Transverse colon (tissue), 4 donors: ENCODE measurements at places on chromosomes 3 and 15.

DNA sequence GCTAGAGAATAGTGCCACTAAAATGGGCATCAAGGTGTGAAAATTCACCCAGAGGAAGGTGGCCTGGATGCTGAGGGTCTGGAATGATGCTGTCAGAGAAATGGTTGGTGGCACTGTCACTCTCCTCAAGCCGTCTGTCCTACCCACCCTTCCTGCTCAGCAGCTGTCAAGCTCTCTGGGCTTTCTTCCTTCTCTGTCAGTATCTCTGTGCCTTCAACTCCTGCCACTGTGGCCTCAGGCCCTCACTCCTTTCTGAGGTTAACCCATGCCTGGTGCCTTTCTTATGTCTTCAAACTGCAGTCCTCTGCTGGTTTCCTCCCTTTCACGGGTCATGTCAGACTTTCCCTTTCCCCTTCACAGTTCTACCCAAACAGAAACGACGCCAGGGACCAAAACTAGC, 4.4 kb downstream of the MYO5C start:
- DNase-seq, result no peak

DNA sequence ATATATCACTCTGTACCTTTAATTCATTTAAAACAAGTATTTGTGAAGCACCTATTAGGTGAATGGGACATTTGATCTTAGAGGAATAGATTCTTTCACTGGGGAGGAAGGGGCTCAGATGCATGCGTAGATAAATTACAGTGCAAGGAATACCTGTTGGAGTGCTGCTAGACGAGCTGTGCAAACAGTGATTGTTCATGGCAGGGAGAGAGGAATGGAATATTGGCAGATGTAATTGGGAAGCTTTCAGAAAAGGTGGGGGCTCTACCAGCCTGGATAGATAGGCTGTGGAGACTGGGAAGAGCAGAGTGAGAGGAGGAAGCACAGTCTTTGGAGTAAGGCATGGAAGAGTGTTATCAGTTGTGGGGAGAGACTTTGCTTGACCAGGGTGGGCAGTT, 116.8 kb downstream of the AKAP13 start:
- no peak for DNase-seq

DNA sequence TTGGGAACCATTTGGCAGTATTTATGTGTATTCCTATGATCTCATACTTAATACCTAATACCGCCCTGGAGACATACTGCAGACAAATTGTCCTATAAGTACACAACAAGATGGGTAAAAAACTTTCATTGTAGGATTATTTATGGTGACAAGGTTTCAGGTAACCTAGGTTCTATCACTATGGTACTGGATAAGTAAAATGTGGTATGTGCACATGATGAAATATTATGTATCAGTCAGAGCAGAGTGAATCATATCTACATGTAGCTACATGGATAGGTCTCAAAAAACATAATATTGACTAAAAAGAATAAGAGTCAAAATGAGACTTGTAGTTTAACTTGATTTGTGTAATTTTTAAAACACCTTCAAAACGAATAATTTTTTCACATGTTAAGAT, 147.8 kb downstream of the LEKR1 start:
- no peak for DNase-seq

- peak; percentile 75 for DNase-seq
Measured at GRCh38 chr15:73982222-73982962, 9.7 kb downstream of the STOML1 start.

- DNase-seq, result peak; percentile 75
Measured at GRCh38 chr3:49020330-49021212, 1.4 kb upstream of the NDUFAF3 start.

DNA sequence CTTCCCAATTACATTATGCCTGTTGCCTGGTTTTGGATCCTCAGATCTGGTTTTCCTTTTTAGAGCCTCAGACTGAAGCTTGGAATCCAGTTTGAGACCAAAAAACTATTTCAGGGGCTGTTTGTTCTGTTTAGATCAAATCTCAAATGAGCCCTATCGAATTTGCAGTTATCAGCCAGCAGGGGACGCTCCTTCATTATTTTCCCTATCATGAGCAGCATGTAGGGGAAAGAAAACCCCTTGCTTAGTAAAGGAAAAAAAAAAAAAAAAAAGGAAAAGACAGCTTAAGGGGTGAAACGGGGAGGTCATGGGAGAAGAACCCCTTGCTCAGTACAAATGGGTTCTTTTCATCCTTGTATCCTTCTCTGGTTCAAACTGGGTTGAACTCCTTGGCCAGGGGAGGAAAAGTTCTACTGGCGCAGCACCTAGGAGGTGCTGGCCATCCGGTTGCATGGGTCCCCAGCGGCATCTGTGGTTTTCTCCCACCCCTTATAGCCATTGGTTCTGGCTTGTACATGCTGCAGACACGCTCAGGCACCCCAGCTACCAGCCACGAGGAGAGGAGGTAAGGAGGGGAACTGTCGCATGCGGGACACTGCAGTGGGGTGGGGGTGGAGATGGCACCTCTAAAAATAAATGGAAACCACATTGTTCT, 1375.1 kb upstream of the ALCAM start:
- DNase-seq, result no peak

DNA sequence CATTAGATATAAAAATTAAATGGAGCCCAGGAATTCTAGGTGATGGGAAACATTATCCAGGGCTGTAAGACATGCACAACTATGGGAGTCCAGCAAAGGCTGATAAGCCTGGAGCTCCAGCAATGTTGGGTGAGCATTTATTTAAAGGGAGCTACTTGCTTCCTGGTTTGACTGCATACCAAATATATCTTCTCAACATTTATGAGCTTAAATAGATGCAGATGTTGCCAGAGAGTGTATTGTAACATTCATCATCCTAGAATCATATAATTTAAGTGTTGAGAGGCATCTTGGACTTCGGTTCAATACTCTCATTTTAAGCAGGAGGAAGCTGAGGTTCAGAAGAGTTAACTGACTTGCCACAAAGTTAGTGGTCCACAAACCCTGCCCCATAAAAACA, 12.2 kb upstream of the POLR2M start:
- no peak for DNase-seq

GRCh38 chr15:39788800-39789565, 6.3 kb upstream of the FSIP1 start:
- DNase-seq, result no peak

GRCh38 chr15:82849556-82850512, 40.4 kb downstream of the WHAMM start:
- DNase-seq, result peak; percentile 81

DNA sequence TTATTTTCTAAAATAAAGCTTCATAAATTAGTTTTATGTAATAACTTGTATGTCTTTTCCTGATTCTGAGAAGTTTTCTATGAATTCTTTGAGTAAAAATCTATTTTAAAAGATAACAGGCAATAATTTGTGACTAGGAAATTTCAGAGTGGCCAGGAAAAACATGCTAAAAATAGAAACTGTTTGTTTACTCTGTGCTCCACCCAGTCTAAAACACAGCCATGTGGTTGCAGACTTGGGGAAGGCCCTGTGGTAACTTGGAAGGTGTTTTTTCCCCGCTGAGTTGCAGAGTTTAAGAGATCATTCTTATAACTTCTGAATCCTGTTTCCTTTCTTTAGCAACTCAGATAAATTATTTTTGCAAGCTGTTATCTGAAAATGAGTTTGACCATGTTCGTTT, 21.9 kb downstream of the PLCL2 start:
- DNase-seq, result peak; percentile 40

- DNase-seq, result peak; percentile 10
Measured at GRCh38 chr3:59573911-59574310, 524.1 kb upstream of the CFAP20DC start.

DNA sequence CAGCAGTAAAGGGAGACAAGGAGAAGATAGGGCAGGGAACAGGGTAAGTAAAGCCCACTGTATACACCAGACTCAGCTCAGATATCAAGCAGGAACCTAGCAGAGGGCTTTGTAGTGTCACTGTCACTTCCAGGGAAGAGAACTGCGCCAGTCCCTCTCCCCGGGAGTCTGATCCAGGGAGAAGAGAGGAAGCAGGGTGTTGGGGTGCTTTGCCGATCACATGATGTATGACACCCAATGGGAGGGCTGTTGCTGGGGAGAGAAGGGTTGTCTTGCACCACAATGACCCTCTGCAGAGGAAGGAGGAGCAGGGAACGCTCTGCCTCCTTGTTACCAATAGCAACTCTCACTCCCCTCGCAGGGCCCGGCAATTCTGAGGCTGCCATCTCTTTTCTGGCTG, 147.2 kb upstream of the SLC2A2 start:
- DNase-seq, result no peak

GRCh38 chr3:121974601-121975111, 47.4 kb downstream of the ILDR1 start:
- no peak for DNase-seq

GRCh38 chr15:67002368-67002767, 63.0 kb upstream of the SMAD3 start:
- no peak for DNase-seq

GRCh38 chr3:48301800-48302166, 31.7 kb downstream of the SPINK8 start:
- DNase-seq, result peak; percentile 64

DNA sequence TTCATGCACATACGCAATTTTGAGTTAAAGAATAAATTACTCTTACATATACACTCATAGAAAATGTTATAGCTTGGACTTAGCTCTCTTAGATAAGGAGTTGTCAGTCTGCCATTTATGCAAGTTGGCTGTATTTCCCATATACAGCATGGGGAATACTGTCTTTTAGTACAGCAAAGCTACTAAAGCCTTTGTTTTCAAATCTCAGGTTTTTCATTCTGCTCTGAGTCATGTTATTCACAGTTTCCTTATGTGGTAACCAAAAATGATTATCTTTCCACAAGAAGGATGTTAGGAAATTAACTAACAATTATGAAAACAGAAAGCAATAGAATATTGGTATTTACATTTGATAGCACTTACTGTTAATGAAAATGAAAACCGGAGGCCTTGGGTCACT, 4.3 kb upstream of the TIPARP start:
- DNase-seq, result no peak

- DNase-seq, result no peak
Measured at GRCh38 chr15:65404186-65404872, 18.4 kb downstream of the IGDCC4 start.

GRCh38 chr3:190531406-190531805, 17.5 kb downstream of the IL1RAP start:
- DNase-seq, result no peak

DNA sequence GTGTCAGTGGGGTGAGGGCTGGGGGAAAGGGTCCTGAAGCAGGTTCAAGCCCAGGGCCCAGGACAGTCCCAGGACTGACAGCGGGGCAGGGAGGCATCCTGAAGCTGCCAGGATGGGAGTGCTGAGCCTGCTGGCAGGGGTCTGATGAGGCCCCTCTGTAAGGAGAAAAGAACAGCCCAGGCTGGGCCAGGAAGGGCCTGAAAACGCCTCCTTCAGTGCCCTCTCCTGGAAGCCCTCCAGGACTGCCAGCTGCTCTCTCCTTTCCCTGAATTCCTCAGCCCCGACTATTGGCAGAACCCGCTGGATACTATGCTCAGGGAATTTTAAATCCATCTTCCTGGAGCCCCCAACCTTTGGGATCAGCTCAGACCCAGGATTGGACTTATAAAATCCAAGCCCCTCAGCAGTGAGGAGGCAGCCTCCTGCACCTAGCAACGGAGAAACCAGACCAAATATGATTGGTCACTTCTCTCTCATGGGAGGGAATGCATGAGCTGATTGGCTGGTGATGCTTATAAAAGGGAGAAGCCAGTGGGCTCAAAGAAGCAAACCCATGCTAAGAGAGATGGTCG, 203.5 kb upstream of the LINGO1 start:
- no peak for DNase-seq

- DNase-seq, result no peak
Measured at GRCh38 chr15:101086394-101087171, 165.3 kb downstream of the CHSY1 start.

DNA sequence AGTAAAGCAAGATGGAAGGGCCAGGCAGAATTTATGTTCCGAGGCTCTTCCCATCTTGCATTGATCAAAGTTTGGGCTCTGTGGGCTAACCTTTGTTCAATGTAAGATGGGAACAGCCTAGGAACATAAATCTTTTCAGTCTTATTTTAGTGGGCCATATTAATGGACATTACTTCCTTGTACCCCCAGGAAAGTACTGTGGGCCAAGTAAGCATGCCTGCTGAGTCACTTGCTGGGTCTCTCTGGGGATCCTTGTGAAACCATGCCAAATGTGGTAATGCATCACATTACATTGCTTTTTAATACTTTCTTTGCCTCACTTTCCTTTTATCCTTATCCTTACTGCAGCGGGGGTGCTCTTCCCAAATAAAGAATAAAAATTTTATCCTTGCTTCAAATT, 349.5 kb upstream of the POU1F1 start:
- no peak for DNase-seq

DNA sequence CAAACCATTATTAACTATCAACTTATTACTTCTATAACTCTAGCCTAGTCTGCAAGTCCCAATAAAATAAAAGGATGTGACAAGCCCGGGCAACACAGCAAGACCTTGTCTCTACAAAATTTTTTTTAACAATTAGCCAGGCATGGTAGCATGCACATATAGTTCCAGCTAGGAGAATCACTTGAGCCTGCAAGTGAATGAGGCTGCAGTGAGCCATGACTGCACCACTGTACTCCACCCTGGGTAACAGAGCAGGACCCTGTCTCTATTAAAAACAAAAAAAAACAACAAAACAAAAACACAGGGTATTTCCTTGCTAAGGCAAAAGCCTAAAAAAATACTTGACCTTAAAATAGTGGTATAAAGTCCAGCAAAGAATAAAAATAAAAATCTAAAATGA, 31.4 kb downstream of the ANKRD28 start:
- no peak for DNase-seq

- no peak for DNase-seq
Measured at GRCh38 chr3:177109688-177110330, 87.5 kb downstream of the TBL1XR1 start.

GRCh38 chr3:153080778-153081240, 81.2 kb upstream of the RAP2B start:
- DNase-seq, result no peak
